NCI-H2107 (cell line): ENCODE measurements at places on chromosomes 12 and 14.

- peak; percentile 44 for DNase-seq
Measured at GRCh38 chr14:73829526-73830431, 21.9 kb upstream of the PTGR2 start.

DNA sequence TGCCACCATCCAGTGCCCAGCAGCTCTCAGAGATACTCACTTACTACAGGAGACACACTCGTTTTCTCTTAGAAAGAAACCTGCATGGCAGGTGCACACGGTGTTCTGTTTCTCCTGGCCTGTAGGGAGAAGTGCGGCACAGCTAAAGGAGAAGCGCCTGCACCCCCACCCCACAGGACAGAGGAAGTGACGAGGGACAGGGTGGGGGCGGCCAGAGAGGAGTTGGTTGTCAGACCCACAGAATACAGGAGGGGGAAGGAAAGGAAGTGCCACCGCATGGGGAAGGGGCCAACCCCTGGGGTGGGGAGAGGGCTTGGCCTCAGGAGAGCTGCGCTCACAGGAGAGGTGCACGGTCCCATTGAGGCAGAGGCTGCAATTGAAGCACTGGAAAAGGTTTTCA lies 8.8 kb downstream of the TNFRSF1A start:
- no peak for DNase-seq

- DNase-seq = no peak
Measured at GRCh38 chr14:86104691-86105265, 574.8 kb downstream of the FLRT2 start.

GRCh38 chr14:50926851-50927386 lies 17.4 kb downstream of the PYGL start:
- DNase-seq = no peak

GRCh38 chr12:92297932-92298696 lies 152.5 kb upstream of the BTG1 start:
- DNase-seq = no peak

DNA sequence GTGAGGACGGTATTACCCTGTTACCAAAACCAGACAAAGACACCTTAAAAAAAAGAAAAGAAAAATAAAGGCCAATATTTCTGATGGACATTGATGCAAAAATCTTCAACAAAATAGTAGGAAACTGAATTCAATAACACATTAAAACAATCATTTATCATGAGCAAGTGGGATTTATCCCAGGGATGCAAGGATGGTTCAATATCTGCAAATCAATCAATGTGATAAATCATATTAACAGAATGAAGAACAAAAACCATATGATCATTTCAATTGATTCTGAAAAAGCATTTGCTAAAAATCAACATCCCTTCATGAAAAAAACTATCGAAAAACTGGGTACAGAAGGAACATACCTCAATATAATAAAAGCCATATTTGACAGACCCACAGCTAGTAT lies 32.3 kb upstream of the ATP2B1 start:
- DNase-seq = no peak

GRCh38 chr12:95118138-95118787 lies 44.8 kb upstream of the NR2C1 start:
- DNase-seq = no peak

DNA sequence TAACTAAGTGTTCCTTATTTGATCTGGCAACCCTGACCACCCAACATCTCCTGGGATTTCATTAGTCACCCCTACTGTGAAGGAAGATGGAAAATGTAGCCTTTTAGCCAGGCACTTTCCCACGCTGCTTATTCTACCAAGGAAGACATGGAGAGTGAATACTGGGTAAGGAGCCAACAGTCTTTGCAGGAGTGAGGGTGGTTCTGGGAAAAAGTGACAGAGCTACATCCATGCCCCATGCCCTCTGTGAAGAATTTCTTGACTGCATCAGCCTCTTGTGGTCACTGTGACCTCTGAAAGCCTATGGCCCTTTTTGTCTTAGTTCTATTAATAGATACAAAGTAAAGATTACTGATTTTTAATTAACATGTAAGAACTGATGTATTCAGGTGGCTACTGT lies 196.0 kb upstream of the EEA1 start:
- no peak for DNase-seq

GRCh38 chr12:126719912-126720705 lies 1546.9 kb upstream of the TMEM132C start:
- DNase-seq = no peak

DNA sequence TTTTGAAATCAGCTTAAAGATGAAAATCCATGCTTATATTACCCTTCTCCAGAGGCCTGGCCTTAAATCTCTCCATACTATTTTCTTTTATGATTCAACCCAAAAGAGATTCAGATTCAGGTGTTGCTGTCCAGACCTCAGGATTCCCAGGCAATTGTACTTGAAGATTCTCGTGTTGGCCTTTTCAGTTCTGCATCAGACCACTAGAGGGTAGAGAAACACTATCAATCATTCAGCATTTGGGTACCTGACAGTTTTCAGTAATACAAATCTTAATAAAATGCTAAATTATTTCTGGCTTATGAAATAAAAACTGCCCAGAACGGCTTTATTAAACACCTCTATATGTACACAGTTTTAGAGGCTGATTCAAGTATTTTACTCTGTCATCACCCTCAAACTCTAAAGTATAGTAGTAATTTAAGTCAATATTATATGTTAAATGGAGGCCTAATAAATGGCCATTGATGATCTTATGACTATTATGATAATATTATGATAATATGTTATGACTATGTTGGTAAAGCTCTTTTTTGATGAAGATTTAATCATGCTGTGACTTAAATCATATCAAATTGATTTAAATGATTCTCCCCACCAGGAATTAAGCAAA lies 301.1 kb downstream of the DUSP6 start:
- DNase-seq = peak; percentile 46

GRCh38 chr12:65594409-65594808 lies 229.9 kb upstream of the HMGA2 start:
- DNase-seq = no peak

- DNase-seq = no peak
Measured at GRCh38 chr14:22493753-22494152, 95.3 kb downstream of the DAD1 start.

GRCh38 chr12:62749586-62749985 lies 185.4 kb downstream of the PPM1H start:
- no peak for DNase-seq

GRCh38 chr12:107441665-107442300 lies 243.8 kb upstream of the PWP1 start:
- no peak for DNase-seq

GRCh38 chr14:74511966-74512830 lies 18.6 kb downstream of the ISCA2 start:
- DNase-seq = no peak

- no peak for DNase-seq
Measured at GRCh38 chr14:32404784-32405573, 75.9 kb downstream of the AKAP6 start.

DNA sequence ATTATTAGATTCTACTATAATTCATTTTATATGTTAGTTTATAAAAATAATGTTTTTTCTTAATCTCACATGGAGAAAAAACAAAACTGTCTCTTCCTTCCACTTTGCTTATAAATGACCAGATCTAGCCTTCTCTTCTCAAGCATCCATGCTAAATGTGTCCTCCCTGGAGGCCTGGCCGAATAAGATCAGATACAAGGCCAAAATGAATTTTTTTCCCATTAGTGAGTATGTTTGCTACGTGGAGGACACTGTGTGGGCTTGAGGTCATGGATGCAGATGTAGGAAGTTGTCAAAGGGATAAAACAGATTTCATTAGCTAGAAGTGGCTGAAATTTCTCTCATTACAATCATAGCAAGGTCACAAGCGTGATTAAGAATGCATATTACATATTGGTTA lies 1244.9 kb upstream of the SEL1L start:
- no peak for DNase-seq

- DNase-seq = no peak
Measured at GRCh38 chr14:101927859-101928258, 36.5 kb upstream of the DYNC1H1 start.

DNA sequence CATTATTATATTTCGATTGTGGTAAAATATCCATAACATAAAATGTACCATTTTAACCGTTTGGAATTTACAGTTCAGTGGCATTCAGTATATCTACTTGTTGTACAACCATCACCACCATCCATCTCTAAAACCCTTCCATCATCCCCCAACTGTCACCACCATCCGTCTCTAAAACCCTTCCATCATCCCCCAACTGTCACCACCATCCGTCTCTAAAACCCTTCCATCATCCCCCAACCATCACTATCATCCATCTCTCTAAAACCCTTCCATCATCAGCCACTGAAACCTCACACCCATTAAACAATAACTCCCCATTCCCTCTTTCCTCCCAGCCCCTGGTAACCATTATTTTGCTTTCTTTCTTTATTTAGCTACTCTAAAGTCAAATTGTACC lies 144.2 kb upstream of the EEA1 start:
- DNase-seq = no peak

DNA sequence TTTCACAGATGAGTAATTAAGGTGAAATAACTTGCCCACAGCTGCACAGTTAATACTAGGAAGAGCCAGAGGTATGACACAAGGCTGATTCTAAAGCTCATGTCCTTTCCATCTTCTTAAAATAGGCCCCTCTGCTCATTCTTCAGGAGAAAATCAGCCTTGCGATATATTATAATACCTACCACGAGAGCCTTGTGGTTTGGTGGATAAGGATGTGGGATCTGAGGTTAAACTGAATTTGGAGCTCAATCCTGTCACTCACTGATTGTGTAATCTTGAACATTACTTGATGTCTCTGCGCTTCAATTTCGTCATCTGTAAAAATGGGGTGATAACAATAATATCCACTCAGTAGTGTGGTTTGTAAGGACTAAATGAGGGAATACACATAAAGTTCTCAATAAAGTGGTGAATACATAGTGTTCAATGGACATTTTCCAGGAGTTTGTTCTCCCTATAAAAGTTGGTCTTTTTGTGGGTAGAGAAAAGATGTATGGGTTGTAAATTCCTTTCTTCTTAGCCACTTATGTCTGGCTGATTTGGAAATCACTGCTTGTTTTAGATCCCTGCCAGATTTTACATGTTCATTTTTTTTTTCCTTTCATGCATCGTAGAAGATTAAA lies 25.1 kb upstream of the ATP2B1 start:
- DNase-seq = no peak
